ENCODE measurements at places on chromosomes 12 and 14.

DNA sequence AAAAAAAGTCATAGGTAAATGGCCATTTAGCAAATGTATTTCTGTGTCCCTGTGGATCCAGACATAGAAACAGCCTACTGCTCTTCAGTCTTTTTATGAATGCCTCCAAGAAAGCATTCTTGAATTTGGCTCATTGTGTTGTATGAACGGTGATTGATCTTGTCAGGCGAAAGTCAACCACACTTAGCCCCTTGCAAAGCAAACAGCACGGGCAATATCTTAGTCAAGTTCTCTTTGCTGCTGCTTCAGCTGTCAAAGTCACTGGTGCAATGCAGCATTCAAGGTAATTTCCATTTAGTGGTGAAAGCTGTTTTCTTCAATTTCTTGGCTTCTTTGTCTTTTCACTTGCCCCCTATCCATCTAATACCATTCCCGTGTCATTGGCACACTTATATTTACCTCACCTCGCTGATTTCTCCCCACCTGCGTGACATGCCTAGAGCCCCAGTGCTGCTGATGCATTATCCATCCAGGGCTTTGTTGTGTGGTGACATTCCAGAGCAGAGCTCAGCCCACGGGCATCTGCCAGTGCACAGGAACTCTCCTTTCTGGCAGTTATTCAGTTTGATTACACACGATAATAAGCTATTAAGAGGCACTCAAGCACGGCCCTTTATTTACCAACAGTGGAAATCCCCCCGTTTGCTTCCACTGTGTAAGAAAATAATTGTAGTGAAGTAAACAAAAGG is 362.3 kb upstream of the NOVA1 start:
- no peak for DNase-seq

DNA sequence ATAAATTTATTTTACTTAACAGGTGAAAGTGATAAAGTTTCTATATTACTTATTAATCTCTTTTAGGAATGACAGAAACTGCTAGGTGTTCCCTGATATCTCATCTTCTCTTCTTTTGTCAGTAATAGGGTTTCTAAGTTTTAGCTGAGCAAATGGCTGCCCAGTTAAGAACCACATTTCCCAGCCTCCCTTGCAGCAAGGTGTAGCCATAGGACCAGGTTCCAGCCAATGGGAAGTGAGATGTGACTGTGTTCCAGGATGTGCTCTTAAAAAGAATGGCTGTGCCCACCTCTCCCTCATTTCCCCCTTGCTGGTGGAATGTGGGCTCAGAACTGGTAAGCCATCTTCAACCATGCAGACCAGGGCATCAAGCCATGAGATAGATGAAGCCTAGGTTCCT is 165.6 kb downstream of the HELB start:
- DNase-seq, result peak; percentile 12

DNA sequence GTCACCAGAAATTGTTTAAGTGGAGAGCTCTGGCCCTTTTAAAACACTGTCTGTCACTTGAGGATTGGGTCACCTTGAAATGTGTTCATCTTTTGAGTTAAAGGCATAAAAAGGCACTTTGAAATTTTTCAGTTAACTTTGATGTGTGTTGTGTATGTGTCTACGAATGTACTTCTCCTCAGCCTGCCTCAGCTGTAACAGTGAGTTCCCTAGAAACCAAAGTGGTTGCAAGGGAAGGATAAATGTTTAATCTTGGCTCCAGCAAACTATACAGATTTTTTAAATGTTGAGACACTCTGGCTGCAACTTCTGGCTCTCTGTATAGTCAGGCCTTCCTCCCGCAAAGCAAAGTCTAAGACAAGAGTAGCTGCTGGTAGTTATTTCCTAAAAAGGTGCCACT is 8.3 kb downstream of the DERA start:
- DNase-seq, result no peak

GRCh38 chr14:92906823-92907222 is 16.1 kb upstream of the CHGA start:
- no peak for DNase-seq

DNA sequence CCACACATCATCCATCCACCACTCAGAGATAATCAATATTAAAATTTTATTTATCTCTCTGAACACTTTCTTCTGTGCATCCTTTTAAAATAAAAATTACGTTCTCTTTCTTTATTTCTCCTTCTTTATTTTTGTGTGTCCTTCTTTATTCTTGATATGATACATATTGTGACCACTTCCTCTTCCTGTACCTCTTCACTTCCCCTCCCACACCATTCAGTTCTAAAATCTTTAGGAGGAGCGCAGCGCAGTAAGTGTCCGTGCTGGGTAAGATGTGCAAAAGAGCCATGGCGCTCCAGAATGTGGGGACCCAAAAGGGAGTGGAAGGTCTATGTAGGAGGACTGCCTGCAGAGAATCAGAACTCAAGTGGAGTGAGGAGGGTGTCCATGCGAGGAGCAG is 256.7 kb downstream of the ITPR2 start:
- peak; percentile 7 for DNase-seq

- DNase-seq, result no peak
Measured at GRCh38 chr14:74956280-74957072, 1.1 kb upstream of the PGF start.

DNA sequence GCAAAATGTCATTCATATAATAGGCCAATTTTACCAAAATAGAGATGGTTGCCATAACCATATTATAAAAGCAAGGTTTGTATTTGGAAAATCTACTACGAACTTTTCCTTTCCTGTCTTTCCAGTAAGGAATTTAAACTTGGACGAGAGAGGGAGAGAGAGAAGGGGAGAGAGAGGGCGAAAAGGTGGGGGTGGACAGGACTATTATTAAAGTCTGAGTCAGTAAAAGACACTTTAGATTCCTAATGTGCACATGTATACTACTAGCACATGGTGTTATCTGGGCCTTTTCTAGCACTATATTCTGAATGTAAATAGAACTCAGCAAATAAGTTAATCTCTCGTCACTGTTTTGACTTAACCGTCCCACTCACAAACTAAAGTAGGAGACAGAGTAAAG is 30.4 kb upstream of the FBLN5 start:
- DNase-seq, result no peak

DNA sequence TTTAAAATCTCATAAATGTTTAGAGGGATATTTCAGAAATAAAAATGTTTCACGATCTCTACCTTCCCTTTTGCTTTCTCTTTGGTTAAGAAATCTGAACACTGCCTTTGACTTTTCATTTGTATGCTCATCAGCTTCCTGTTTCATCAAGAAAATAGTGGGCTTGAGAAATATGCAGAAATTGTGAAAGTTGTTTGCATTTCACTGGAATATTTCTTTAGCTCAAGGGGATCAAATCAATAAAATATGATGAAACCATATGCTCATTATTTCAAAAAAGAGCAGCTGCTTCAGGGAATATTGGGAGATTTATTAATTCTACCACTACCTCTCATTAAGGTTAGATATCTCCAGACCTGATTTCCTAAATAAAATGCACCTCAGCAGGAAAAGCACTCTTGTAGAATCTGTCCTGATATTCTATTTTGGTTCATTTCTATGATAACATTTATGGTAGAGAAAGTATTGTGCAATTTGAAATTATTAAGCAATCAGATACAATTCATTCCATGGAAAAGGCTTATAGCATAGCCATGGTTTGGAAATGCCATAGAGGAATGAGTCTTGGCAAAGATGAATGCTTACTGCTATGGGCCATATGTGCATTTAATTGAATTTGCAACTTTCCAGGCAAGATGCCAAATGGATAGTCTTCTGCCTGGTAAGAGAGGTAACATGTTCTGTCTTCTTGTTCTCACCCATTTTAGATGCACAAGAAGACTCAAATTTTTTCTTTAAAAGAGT is 212.6 kb upstream of the SLC16A7 start:
- DNase-seq, result no peak

GRCh38 chr12:45779936-45780335 is 50.4 kb downstream of the ARID2 start:
- no peak for DNase-seq

- peak; percentile 55 for DNase-seq
Measured at GRCh38 chr14:92755495-92755894, 7.1 kb upstream of the LGMN start.

- no peak for DNase-seq
Measured at GRCh38 chr12:132132609-132133430, 11.3 kb downstream of the DDX51 start.

- DNase-seq, result peak; percentile 76
Measured at GRCh38 chr12:50986966-50987737, 34.8 kb downstream of the HIGD1C start.

DNA sequence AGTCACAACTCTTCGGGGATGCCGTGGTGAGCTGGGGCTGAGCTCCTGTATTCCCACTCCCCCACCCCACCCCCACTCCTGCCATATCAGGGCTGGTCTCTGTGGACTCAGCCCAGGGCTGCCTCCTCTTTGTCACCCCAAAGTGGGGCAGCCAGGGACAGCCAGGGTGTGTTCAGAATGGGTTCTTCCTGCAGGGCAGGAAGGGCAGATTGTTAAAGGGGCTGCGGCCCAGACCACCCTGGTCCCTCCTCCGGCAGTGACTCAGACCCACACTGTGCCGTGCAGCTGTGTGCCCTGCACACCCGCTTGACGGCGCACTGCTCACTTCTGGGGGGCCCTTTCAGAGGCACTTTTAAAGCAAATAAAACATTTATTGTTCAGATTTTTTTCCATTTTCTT is 9.3 kb downstream of the SLC48A1 start:
- peak; percentile 50 for DNase-seq

- no peak for DNase-seq
Measured at GRCh38 chr12:29589851-29590250, 92.4 kb upstream of the OVCH1 start.

GRCh38 chr12:132807295-132808092 is 21.2 kb downstream of the GOLGA3 start:
- DNase-seq, result peak; percentile 57

- DNase-seq, result no peak
Measured at GRCh38 chr12:10211101-10211939, 1.4 kb upstream of the GABARAPL1 start.

DNA sequence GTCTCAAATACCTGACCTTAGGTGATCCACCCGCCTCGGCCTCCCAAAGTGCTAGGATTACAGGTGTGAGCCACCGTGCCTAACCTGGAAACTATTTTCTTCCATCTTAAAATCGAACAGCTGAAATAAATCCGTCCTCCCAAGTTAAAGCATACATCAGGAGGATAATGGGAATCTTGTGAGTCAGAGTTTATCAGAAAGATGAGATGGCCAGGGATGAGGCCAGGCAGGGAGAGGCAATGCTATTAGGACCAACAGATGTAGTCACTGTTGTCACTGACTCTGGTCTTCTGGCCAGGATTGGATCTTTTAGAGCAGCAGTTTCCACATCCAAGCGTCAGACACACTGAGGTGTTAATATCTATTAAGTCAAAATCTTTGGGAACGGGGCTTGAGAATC is 61.7 kb upstream of the USP44 start:
- no peak for DNase-seq

DNA sequence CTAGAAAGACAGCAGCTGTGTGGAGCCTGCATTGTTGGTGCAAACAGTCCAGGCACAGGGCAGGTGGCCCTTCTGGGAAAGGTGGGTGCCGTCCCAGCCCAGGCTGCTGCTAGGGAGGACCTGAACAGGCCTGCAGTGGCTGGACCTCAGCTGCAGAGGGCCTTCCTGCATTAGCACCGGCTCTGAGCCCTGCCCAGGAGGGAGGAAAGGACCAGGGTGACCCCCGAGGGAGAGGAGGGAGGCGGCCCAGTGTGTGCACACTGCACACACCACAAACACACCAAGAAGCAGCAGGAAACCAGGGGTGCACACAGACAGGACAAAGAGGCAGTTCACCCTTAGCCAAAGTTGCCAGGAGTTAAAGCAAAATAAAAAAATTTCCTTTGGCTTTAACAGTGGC is 8.0 kb upstream of the PGAM5 start:
- no peak for DNase-seq

- DNase-seq, result no peak
Measured at GRCh38 chr12:102812344-102812743, 104.7 kb downstream of the PAH start.

GRCh38 chr12:65827342-65827741 is 3.1 kb downstream of the HMGA2 start:
- DNase-seq, result peak; percentile 9

DNA sequence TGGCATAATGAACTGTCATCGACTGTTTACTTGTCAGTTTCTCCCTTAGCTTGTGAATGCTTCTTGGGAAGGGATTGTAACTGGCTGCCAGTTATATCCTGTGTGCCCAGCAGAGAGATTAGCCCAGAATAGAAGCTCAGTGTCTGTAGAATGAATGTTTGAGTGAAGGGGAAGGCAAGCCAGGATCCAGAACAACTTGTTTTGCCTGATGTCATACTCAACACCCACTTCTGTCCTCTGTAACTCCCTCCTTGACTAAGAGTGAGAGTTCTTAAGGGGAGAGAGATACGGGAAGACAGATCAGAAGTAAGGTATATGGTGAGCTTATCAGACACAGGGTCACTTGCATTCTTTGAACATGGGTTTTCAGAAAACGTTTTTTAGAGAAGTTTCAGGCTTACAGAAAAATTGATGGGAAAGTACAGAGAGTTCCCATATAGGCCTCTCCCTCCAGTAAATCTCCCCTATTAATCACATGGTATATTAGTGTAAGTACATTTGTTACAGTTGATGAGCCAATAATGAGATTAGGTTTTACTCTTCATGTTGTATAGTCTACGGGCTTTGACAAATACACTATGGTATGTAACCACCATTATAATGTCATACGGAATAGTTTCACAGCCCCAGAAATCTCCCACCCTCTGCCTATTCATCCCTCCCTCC is 5.6 kb upstream of the SPPL3 start:
- no peak for DNase-seq

- no peak for DNase-seq
Measured at GRCh38 chr14:67908052-67908754, 88.6 kb downstream of the RAD51B start.
